ENCODE measurements at places on chromosomes 5 and 9.

GRCh38 chr9:115209601-115210306 is 91.8 kb upstream of the TNC start:
- DNase-seq, result no peak

DNA sequence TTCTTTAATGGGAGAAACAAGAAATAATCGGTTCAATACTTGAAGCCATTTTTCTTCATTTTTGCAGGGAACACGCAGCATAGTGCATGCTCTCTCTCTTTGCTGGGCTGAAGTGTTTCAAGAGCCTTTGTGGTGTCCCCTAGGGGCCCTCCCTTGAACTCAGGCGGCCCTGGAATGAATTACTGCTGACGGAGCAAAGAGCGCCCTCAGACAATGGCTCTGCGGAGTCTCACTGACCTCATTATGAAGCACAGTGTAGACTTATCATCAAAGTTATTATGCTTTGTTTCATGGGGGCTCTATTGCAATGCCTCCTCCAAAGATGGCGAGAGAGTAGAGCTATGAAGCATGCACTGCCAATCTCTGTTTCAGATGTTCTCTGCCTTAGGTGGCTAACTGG is 64.8 kb upstream of the ADCY2 start:
- no peak for DNase-seq

DNA sequence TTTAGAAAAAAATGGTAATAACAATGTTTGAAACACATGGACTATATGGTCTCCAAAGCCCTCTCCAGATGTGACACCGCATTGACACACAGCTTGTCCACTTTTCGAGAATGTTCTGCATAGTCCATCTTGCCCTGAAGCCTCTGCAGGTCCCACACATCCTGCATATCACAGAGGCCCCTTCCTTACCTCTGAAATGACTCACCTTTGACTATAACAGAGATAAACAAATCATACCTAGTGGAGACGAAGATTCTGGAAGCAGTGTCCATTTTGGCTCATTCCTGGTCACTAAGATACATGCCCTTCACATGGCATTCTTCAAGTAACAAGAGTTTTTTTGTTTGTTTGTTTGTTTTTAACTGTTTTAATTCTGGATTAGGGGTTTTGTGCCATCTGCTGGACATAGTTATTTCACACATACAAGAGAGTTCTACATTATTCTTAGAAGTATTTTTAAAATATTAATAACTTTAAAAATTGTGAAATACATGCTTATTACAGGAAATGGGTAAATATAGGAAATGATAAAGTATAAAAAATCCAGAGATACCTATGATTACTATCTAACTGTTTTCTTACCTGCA is 5.1 kb downstream of the ARL14EPL start:
- DNase-seq, result no peak

DNA sequence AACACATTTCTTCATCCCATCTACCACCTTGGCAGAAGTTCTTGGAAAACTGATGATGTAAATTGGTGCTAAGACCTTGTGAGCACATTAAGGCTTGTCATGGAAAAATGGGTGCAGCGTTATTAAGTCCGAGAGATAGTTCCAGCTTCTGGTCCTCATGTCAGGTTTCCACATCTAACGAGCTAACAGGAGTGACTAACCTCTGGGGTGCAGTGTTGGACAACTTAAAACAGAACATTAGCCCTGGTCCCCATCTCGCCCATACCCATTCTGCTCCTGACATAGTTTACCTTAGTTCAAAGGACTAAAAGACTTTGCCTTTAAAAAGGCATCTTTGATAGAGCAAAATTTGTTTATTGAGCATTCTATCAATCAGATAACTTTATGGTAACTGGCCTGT is 128.0 kb downstream of the SLC1A3 start:
- no peak for DNase-seq

DNA sequence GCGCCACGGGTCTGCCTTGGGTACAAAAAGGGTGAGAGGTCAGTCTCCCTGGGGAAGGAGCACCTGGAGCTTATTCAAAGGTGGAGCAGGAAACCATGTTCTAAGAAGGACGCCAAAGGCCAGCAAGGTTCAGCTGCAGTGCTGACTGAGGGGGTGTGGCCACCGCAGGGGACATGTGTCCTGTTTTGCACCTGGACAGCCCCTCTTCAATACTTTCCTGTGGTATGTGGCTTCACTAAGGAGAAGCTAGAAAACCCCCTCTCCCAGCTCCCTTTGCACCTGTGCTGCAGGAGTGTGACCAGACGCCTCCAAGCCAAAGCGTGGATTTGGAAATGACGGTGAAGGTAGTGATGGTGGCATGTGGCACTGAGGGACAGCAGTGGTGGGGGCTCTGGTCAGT is 23.6 kb downstream of the TRIM14 start:
- DNase-seq, result no peak

GRCh38 chr5:168819004-168819621 is 239.9 kb upstream of the PANK3 start:
- DNase-seq, result no peak

- DNase-seq, result no peak
Observed at GRCh38 chr9:7037176-7037575, 279.4 kb downstream of the KDM4C start.

DNA sequence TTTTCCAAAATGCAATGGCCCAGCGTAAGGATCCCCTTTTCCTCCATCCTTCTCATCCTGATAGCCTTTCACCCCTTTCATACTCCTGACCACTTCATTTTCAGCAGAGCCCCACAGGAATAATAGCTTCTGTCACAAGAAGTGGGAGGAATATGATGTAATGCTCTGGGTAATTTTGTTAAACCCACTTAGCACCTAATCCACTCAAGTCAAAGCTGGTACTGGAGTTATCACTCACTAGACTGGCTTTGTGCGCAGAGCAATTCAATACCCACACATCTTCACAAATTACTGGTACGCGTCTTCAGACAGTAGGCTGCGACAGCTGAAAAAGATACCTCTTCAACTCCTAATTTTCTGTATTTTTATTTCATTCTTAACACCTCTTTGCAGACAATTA is 2232.8 kb upstream of the WWC1 start:
- DNase-seq, result no peak

Data from stimulated activated CD8-positive, alpha-beta memory T cell treated with anti-CD3 and anti-CD28 coated beads, Interleukin-7, amount 100 ng/mL, for 24 hours (primary cell).